NCI-H510A (cell line): ENCODE measurements at places on chromosomes 4 and X.

DNA sequence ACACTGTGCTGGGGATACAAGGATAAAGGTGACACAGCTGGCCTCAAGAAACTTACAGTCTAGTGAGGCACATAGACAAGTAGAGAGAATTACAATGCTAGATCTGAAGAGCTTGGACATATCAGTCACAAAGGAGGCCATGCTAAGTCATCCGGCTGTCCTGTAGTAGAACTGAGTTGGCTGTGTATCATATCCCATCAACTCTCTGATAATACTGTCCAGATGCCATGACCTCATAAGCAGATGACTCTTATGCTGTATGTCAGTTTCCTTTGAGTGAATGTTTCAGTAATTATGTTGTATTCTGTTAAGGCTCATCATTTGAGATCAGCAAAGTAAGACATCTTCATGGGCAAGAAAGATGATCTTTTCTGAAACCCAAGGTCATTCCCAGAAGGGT, 442.9 kb downstream of the MID1IP1 start:
- DNase-seq: no peak

DNA sequence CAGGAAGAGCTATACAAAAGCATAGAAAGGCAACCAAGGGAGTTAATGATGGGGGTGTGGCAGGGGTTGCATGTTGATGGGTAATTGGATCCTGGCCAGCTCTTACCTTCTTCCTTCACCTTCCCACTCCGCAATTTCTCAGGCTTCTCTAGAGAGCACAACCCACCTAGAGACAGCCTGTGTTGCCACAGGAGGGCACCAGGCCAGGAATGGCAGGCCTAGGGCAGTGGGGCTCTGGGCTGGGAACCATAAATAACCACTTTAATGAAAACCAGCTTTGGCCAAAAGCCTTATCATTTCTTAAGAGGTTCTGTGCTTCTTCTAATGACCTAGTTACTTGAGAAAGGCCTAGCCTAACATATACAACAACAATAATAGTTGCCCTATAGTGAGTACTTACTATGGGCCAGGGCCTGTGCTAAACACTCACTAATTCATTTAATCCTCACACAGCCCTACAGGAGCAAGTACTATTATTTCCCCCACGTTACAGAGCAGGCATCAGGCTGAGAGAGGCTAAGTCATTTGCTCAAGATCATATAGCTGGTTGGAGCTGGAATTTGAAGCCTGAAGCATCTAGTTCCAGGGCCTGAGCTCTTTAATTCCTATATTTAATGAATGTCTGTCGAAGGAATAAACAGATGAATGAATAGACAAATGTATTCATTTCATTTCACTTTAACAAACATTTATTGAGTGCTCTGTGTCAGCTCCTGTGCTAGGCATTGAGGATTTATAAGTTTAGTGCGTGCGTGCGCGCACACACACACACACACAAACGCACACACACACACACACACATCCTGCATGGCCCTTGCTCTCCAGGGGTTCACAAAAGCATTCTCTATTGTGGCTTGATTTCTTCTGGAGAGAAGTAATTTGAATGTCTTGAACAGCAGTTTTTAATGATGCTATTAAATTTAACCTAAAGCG, 66.8 kb downstream of the RTL9 start:
- no peak for DNase-seq

- no peak for DNase-seq
These were observed 237.1 kb downstream of the ZNF674 start for GRCh38 chrX:46308110-46308509.

GRCh38 chr4:76407440-76408119, 13.4 kb downstream of the CCDC158 start:
- no peak for DNase-seq

DNA sequence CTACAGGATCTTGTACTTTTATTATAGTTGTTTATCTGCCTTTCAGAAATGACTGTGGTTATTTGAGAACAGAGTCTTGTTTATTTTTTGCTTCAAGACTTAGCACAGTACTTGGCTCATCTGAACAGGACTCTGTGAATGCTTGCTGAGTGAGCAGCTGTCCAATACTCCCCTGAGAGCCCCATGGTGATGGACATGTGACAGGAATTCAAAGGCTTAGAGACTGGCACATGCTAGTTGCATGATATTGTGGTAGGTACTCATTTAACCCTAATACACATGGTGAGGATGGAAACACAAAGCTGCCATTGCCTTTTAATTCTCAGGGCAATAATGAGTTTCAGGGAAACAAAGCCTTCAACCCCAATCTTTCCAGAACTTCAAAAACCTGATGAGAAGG, 97.3 kb downstream of the GEMIN8 start:
- no peak for DNase-seq

GRCh38 chr4:101253121-101253520, 94.2 kb downstream of the PPP3CA start:
- no peak for DNase-seq

DNA sequence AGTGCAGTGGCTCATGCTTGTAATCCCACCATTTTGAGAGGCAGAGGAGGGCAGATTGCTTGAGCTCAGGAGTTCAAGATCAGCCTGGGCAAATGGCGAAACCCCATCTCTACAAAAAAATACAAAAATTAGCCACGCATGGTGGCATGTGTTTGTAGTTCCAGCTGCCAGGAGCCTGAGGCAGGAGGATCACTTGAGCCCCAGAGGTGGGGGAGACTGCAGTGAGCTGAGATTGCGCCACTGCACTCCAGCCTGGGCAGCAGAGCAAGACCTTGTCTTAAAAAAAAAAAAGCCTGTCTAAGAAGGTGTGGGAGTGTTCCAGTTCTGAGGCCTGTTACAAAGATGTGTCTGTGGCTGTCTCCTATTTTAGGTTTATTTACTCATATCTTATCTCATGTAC, 38.0 kb downstream of the PI4K2B start:
- DNase-seq: no peak

- no peak for DNase-seq
These were observed 78.8 kb upstream of the FAT4 start for GRCh38 chr4:125235971-125236370.

DNA sequence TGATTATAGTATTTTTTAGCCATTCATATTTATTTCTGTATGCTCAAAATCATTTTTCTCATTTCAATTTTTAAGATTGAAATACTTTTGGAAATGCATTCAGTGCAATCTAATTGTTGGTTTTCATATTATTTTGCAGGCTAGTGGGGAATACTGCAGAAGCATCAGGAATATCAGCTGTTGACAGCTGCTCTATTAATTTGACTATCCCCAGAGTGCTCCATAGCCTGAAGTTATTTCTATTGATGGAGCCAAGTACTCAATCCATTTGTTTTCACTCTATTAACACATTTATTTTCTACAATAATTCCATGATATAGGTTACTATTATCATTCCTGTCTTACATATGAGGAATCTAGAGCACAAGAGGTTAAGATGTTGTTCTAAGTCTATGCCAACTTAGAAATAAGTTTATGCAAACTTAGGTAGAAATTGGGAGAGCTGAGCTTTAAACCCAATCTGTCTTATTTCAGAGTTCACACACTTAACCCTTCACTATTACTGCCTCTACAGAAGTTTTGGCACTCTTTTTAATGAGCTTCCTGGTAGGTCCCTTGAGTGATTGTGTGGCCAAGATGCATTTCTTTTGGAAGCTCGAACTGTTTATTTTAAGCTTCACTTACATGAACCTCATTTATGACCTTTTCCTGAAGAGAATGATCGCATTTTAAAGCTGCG, 65.6 kb upstream of the PCDH18 start:
- no peak for DNase-seq

DNA sequence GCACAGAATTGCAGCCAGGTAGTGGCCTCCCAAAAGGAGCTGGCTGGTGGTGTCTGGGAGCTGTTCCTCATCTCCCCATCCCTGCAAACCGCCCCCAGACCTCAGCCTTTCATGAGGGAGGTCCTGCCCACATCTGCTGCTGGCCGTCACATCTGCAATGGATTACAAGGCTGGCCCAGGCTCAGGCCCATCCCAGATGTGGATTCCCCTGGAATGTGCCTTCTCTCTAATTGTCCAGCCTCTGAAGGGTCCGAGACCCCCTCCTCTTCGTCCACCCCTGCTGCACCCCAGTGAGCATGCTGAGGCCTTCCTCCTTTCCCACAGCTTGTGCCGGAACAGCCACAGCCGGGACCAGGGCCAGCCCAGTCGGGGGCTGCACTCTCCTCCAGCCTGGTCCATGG, 115.0 kb upstream of the NALF2 start:
- no peak for DNase-seq

DNA sequence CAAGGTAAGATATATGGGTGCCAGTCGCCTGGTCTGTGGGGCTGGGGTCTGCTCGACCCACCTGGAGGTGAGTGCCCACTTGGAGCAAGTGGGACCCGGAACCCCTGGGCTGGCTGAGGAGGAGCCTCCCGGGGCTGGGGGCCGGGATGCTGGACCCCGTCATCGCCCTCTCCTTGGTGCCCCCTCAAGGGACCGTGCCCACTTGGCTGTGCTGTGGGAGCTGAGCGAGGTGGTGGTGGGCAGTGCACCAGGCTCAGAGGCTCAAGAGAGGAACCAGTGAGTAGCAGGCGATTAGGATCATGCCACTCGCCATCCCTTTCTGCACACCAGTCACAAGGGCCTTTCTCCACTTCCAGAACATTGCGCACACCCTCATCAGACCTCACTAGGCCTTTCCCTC, 203.8 kb upstream of the PSAPL1 start:
- no peak for DNase-seq

DNA sequence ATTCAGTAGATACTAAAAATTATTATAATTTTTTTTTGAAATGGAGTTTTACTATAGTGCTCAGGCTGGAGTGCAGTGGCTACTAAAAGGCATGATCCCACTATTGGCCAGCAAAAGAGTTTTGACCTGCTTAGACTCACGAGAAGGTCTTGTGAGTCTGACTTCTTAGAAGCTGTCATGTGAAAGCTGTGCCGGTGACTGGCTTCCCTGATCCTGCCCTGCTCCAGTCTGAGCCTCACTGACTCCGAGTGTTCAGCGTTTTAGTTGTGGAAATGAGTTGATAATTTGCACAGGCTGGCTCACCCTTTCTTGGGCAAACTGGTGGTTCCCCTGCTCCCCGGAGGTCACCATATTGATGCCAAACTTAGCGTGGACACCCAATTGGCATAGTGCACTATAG, 16.4 kb upstream of the CXCL8 start:
- DNase-seq: no peak

DNA sequence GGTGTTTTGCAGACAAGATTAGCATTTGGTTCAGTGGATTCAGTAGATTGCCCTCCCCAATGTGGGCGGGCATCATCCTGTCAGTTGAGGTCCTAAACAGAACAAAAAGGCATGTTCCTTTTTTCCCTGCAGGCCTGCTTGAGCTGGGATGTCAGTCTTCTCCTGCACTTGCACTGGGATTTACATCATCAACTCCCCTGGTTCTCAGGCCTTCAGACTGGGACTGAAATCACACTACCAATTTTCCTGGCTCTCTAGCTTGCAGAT, 278.9 kb upstream of the FTHL17 start:
- DNase-seq: no peak

- DNase-seq: no peak
These were observed 2.9 kb downstream of the GNRHR start for GRCh38 chr4:67751260-67751659.

DNA sequence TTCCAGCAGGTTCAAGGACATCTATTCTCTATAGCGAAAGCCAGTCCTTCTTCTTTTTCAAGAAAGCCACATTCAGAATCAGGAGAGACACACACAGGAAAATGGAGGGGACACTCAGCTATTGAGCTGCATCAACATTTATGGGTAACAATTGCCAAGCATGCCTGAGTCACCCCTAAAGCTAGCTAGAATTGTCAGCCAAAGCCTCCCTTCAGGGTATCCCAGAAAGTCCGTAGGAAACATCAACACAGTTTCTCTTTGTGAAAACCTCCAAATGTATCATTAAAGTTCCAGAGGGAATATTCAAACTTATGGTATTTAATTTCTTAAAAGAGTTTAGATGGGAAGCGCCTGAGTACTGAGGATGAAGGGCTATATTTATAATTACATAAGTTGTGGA, 331.1 kb upstream of the SLC7A11 start:
- no peak for DNase-seq

GRCh38 chr4:41550308-41550707, 12.4 kb downstream of the LIMCH1 start:
- DNase-seq: no peak

DNA sequence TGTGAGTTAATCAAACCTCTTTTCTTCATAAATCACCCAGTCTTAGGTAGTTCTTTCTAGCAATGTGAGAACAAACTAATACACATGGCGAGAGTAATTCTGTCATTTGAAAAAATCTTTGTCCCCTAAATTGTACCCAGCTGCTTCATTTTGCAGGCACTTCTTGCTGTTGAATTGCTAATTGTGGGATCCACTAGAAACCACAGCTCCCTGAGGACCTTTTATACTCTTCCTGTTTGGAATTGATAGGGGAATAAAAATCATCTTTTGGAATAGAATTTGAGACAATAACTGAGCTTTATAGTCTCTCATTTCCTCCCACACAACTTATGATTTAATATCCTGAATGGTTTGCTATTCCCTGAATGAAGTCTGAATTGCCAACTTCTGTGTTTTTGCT, 170.2 kb downstream of the PACRGL start:
- no peak for DNase-seq

- no peak for DNase-seq
These were observed 241.2 kb downstream of the ANK2 start for GRCh38 chr4:113290666-113291065.

DNA sequence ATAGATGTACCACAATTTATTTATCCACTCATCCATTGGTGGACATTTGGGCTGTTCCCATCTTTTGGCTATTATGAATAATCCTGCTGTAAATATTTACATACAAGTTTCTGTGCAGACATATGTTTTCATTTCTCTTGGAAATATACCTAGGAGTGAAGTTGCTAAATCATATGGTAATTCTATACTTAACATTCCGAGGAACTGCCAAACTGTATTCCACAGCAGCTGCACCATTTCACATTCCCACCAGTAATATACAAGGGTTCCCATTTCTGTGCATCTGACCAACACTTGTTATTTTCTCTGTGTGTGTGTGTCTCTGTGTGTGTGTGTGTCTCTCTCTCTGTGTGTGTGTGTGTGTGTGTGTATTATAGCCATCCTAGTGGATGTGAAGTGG, 15.4 kb upstream of the DOCK11 start:
- no peak for DNase-seq

DNA sequence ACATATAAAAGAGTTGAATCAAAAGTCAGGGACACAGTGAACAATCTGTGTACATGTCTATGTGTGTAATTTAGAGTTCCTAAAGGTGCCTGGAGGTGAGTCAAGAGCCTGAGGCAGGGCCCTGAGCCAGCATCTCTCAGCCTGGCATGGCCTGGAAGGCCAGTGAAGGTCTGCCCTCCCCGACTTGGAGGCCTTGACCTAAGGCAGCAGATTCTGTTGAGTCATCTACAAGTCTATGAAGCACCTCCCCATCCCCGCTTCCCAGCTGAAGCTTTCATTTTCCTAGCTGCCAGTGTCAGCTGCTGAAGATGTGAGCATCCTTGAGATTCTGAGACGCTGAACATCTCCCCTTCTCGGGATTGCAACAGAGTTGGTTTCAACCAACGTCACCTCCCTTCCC, 583.9 kb downstream of the BCOR start:
- DNase-seq: no peak

DNA sequence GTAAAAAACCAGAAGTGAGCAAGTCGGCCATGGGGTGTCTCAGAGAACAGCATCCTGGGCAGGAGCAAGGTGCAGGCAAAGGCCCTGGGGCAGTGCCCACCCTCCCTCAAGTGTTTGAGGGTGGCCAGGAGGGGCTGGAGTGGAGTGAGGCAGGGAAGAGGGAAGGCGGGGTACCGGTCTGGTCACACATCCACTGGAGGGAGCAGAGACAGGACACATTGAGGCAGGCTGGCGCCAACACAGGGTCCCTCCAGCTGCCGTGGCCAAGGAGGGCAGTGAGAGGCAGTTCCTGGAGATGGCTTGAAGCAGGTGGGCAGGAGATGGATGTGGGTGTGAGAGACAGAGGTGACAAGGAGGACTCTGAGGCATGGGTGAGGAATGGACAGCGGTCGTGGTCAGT, 20.3 kb upstream of the RNF4 start:
- DNase-seq: no peak
